Large intestine (tissue), 12 donors: ENCODE measurements at places on chromosomes 7 and 10. TPM values are rescaled to one million over a fixed set of nuclear protein-coding genes. Genes with fewer than 3 reads are reported as not detected.

EEPD1 gene
- polyA plus RNA-seq: 8.4 TPM

UROS gene
- 47.8 TPM for polyA plus RNA-seq

PON3 gene
- polyA plus RNA-seq: 10.6 TPM

DNAJC9 gene
- polyA plus RNA-seq: 25.4 TPM

GRID1 gene
- polyA plus RNA-seq: 1.7 TPM

RBP3 gene
- 0.06 TPM for polyA plus RNA-seq

CRCP gene
- polyA plus RNA-seq: 32.0 TPM

PYROXD2 gene
- 14.4 TPM for polyA plus RNA-seq

SORCS3 gene
- 1.7 TPM for polyA plus RNA-seq

TAS2R38 gene
- polyA plus RNA-seq: 0.16 TPM

KLF6 gene
- polyA plus RNA-seq: 116 TPM

ENKUR gene
- polyA plus RNA-seq: 2.6 TPM

ITGA8 gene
- 9.5 TPM for polyA plus RNA-seq

MCM10 gene
- 4.7 TPM for polyA plus RNA-seq

GHRHR gene
- polyA plus RNA-seq: not detected

INPP5F gene
- 24.7 TPM for polyA plus RNA-seq

TMEM236 gene
- 34.3 TPM for polyA plus RNA-seq

RBM20 gene
- 0.96 TPM for polyA plus RNA-seq

OR2A7 gene
- polyA plus RNA-seq: 16.7 TPM

ACBD7 gene
- polyA plus RNA-seq: 2.2 TPM

PSMA2 gene
- polyA plus RNA-seq: 136 TPM

GLI3 gene
- 5.4 TPM for polyA plus RNA-seq

FAM25C gene
- polyA plus RNA-seq: not detected

PRPS1L1 gene
- polyA plus RNA-seq: not detected

GBX1 gene
- 0.07 TPM for polyA plus RNA-seq

SLC13A4 gene
- 1.1 TPM for polyA plus RNA-seq

OSBPL3 gene
- 32.4 TPM for polyA plus RNA-seq

AKR1E2 gene
- 1.8 TPM for polyA plus RNA-seq

OR6V1 gene
- polyA plus RNA-seq: not detected

CRHR2 gene
- 0.31 TPM for polyA plus RNA-seq

IMMP2L gene
- polyA plus RNA-seq: 21.0 TPM

NEUROG3 gene
- polyA plus RNA-seq: 3.1 TPM

GIMAP5 gene
- 9.0 TPM for polyA plus RNA-seq

FGFR2 gene
- polyA plus RNA-seq: 23.6 TPM

ACADSB gene
- 19.6 TPM for polyA plus RNA-seq

ZNF716 gene
- polyA plus RNA-seq: not detected

NPC1L1 gene
- 63.9 TPM for polyA plus RNA-seq

EGR2 gene
- polyA plus RNA-seq: 2.1 TPM

THNSL1 gene
- polyA plus RNA-seq: 7.8 TPM
